Mucosa of gallbladder (tissue), 1 donor: ENCODE measurements at places on chromosomes 2 and 18. TPM values are rescaled to one million over a fixed set of nuclear protein-coding genes. Genes with fewer than 3 reads are reported as not detected.
A peak's percentile ranks its signal among the peaks of the same experiment; 100 is the strongest.

Gene BOK
- 76.8 TPM for total RNA-seq

Gene LRRC30
- not detected for total RNA-seq

Gene SERPINB3
- total RNA-seq: not detected

Gene IMPA2
- total RNA-seq: 64.2 TPM

Gene CCDC142
- total RNA-seq: 26.5 TPM

Gene TNP1
- not detected for total RNA-seq

Gene IL1RN
- 32.4 TPM for total RNA-seq

Gene RAB27B
- 16.6 TPM for total RNA-seq

Gene CELF4
- 3.8 TPM for total RNA-seq

GRCh38 chr2:208356846-208357574 lies 49.6 kb upstream of the PTH2R start:
- no peak for DNase-seq

DNA sequence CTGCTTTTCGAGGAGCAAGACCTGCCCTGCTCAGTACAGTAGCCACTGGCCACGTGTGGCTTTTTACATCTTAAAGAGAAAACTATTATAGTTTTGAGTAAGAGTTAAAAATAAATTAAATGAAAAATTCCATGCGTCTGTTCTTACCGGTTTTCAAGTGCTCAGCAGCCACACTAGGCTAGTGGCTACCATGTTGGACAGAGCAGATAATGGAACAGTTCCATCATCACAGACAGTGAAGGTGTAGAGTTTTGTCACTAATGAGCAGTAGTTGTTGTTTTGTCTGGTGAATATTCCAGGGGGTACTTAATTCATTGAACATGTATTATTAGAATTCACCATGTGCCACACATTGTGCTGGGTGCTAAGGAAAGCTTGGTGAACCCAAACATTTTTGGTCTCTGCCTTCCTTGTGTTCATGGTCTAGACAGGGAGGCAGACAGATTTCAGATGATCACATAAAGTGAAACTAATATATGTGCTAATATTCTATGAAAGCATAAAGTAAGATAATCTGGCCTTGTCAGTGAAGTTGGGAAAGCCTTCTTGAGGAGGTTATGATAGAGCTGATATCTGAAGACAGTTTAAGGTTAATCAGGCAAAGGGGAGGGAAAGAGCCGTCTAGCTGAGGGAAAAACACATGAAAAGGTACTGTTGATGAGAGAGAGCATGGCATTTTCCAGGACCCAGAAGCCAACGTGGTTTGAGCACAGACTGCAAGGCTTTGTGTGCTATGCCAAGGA lies 1.4 kb downstream of the ALMS1 start:
- DNase-seq: no peak

- DNase-seq: peak; percentile 59
Measured at GRCh38 chr18:74951165-74951760, 257.7 kb downstream of the PTGR3 start.

DNA sequence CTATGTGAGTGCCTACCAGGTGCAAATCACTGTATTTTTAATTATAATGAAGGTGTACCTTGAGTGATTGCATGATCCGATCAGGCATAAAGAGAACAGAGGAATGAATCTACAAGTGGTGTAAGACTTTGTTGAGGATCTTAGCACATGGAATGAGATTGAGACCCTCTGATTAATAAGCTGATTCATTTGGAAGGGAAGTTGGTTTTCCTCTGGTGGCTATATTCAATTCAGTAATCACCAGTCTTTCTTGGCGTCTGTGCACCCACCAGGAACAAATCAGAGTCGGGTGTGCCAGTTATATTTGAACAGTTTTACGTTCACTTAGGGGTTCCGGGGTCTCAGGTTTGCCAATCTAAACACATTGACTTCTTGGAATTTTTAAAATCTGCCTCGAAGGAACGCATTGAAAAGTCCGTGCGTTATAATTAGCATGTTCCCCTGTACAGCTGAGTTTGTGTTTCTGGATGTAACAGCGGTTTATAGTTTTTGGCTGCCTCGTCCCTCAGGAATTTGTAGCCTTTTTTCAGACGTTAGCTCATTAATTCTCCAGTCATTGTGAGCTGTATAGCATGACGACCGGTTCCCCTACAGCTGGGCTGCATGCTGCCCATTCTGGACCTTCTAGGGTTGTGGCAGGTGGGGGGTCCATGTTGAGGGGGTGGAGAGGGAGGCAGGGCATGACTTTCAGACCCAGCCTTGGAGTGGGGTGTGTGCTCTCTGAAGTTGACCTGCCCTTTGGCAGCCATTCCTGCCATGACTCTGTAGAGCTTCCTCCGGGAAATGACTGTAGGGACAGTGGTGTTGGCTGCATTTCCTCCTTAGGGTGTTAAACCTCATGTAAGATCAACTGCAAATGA lies 20.3 kb downstream of the MYO1B start:
- no peak for DNase-seq

DNA sequence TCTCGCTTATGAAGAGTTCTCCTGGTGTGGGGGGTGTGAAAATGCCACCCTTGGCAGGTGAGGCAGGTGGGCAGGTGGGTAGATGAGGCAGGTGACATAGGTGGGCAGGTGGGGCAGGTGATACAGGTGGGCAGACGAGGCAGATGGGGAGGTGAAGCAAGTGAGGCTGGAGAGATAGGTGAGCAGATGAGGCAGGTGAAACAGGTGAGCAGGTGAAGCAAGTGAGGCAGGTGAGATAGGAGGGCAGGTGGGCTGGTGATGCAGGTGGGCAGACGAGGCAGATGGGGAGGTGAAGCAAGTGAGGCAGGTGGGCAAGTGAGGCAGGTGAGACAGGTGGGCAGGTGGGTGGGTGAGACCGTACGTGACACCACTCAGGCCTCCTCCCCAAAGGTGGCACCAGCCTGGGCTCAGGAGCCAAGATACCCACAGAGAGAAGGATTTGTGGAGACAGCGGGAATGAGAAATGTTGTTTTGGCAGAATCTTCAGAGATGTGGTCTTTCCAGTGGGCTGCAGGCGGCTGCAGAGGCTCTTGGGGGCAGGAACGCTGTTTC lies 232.3 kb upstream of the MYT1L start:
- DNase-seq: no peak

GRCh38 chr18:35406666-35407065 lies 29.5 kb upstream of the ZNF396 start:
- no peak for DNase-seq

DNA sequence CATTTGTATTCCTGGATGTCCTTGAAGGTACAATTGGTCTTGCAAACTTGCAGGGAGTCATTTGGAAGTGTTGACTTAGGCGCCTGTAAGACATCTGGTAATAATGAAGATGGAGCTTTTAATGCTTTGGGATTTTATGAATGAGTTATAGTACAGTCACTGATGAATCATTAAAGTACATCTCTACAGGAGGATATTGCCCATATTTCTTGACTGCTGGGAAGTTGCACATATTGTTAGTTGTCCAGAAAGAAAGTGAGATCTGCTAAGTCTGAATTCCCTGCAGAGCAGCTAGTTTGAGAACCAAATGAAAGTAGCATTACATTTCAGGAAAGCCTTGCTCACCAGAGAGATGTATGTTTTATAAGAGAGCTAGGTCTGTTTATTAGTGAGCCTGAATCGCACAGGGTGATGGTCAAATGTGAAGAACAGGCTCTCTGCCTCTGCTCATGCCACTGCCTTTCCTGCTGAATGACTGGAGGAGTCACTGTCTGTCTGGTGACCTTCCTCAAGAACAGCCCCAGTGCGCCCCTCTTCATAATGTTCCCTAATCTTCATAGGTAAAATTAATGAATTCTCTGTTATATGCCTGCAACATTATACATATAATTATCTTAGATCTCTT lies 138.9 kb upstream of the KLHL14 start:
- DNase-seq: no peak

DNA sequence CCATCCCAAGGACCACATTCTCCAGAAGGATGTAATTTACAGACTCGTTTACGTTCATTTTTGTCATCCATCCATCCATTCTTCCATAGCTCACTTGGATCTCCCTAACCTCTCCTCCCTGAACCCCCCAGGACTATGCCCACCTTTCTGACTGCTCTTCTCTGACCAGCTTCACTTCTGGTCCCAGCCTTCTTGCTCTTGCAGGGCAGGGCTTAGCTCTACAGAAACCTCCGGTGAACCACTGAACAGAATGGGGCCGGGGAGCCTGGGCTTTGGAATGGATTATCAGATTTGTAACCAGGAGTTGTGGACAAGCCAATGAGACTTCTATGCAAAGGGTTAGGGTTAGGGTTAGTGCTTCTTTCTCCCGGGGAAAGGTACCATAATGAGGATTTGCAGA lies 95.0 kb downstream of the TGFA start:
- no peak for DNase-seq

DNA sequence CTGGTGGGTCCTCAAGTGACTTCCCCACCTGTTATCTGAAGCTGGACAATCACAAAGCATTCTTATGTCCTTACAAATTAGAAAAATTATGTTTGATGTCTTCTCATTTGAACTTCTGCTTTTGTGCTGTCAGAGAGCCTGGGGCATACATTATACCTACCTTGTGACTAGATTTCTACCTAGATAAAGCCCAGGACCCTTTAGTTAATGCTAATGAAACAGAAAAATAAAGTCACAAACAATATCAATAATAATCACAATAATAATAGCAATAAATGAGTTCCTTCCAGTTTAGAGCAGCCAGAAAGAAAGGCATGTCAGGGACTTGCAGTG lies 456.4 kb downstream of the SETBP1 start:
- no peak for DNase-seq

DNA sequence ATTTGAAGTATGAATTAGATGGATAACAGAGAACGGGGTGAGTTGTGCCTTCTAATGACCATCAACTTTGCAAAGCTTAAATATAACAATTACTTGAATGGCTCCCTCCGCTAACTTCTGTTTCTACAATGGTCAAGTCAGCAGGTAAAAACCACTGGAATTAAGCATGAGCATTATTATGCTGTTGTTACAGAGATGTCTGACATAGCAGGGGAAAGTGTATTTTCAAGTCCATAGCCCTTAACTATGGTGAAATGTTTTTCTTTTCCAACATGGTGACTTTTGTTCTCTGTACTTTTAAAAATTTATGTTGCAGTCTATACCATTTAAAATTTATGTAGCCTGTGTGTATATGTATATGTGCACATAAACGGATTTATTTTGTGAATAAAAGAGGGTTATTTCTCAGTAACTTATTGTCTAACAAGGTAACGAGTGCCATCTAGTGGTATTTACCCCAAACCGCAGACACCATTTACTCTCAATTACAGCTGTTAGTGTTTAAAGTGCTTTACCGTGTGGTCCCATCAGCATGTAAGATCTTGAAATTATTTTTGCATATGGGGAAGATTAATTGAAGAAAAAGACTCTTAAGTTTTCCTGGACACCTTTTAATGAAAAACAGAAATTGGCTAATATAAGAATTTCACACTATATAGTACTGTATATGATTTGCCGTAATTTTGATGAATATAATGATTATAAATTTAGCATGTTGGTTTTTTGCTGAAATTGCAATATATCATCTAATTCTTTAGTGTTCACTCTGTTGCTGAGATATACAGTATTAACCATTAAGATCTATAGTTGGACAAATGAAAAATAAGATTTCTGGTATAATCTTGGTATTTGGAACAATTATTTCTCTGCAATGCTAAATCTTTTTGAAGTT lies 78.2 kb downstream of the UBE2E3 start:
- peak; percentile 19 for DNase-seq

DNA sequence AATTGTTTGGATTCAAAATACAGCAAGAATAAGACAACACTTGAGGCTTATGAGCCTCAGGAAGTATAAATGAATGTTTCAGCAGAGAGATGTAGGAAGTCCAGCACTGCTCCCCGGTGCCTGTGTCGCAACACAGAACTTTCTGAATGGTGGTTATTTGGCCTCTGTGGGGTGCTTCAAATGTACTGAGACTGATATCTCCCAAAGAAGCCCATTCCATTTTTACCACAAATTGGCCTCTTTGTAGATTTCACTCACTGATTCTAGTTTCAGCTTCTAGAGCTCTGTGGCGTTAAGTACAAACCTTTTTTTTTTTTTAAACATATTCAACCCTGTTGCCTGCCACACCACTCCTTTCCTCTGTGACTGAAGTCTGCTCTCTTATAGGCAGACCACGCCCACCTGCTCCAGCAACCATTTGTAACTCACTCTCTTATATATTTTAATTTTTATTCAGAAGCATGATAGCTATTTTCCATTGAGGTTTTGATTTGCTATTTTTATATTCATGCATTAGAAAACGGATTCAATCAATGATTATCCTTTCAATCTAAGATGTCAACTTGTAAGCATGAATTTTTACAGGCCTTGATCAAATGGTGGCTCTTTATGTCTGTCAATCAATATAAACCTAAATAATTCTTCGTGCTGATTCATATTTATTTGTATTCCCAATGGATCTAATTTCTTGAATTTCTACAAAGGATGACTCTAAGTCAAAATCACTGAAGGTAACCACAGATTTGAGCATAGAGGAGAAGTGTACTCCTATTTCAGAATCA lies 277.1 kb upstream of the CCDC68 start:
- no peak for DNase-seq

GRCh38 chr2:100903534-100904258 lies 83.8 kb downstream of the NPAS2 start:
- DNase-seq: no peak

GRCh38 chr2:219571311-219572236 lies at the start of gene OBSL1:
TSS of gene OBSL1 (minus strand) at chr2:219571539. CDS start at chr2:219571232, 307 bp downstream.
- DNase-seq: no peak

DNA sequence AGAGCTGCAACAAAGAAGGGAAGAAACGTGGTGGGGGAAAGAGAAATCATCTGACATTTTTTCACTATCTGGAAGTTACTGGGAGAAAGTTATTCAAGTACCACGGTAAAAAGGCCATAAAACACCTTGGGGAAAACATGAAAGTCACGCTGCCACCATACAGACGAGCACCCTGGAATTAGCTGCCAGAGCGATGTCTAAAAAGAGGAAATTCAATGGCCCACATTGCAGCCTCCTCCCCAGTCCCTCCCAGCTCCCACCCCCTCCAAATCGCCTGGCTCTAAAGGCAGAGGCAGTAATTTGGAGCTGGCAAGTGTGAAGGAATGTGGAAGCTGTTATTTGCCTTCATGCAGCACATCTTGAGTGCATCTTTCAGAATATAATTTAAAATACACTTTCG lies 192.0 kb downstream of the ALK start:
- no peak for DNase-seq

DNA sequence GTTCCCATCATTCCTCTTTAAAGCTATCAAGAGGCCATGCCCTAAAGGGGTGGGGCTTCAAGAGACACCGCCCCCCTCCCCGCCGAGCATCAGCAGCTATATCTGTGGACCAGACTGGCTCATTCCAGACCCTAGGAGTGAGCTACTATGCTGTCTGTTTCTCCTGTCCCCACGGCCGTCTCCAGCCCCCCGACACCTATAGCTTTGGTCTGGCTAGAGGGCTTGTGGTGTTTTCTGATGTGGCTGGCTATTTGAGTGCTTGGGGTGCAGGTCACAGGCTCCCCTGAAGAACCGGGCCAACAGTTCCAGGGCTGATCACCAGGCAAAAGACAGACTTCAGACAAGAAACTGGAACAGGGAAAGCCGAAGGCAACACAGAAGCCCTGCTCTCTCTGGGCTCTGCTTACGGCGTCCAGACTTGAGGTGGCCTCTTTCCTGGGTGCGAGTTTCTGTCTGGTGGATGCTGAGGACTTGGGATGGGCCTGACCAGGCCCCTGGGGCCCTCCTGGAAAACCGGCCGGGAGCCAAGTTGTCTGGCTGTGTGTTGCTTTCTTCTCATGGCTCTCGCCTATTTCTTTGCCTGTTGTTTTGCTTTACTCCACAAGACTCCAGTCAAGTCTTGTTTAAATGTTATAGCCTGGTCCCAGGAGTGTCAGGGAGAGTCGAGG lies 83.6 kb downstream of the KLHL29 start:
- no peak for DNase-seq
